Retinal pigment epithelial cell (primary cell): ENCODE measurements at places on chromosomes 5 and 9.
A peak's percentile ranks its signal among the peaks of the same experiment; 100 is the strongest.

GRCh38 chr9:28471261-28471660 lies 898.0 kb upstream of the C9orf72 start:
- DNase-seq, result no peak

DNA sequence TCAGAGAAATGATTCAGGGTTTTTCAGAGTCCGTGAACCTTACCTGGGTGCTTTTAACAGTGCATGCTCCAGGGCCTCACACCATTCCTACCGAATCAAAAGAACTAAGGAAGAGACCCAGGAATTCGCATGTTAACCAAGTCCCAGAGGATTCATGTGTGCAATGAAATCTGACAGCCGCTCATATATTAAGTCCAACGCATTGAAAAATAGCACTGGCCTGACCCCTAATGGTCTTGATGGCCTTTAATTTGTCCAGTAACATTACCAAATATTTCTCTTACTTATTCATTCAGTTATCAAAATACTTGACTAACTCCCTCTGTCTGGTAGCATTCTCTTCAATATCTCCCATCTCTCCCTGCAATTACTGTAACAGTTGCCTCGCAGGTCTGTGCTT lies 55.0 kb upstream of the MARCHF11 start:
- no peak for DNase-seq

- peak; percentile 63 for DNase-seq
These were observed 483.4 kb upstream of the NUDT12 start for GRCh38 chr5:104045987-104046386.

GRCh38 chr5:25540628-25541027 lies 895.9 kb upstream of the CDH10 start:
- DNase-seq, result no peak

DNA sequence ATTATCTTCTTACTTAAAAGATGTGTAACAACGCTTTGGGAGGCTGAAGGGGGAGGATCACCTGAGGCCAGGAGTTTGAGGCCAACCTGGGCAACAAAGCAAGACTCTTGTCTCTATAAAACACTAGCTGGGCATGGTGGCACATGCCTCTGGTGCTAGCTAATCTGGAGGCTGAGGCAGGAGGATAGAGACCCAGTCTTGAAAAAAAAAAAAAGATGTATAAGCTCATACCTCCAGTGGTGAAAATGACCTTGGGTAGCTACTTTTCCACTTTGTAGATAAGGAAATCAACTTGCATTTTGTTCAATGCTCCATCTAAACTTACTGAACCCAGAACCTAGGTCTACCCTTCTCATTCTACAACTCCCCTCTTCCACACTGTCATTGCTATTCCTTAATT lies 16.6 kb downstream of the ARRDC3 start:
- no peak for DNase-seq

DNA sequence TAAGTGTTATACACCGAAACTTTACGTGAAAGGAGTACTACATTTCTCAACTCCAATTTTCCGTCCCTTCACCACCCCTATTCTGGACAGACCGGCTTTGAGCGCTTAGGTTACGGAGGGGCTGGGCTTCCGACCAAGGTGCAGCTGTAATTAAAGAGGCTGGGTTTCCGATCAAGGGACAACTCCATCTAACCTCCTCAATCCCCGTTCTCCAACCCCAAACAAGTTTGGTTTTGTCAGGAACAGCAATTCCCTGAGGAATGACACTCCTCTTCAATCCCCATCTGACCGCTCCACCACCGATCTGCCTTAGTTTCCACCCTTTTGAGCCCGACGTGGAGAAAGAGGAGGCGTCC lies 577 bp downstream of the TUT7 start:
- no peak for DNase-seq

- no peak for DNase-seq
These were observed 86.8 kb downstream of the LHX2 start for GRCh38 chr9:124098141-124098905.

DNA sequence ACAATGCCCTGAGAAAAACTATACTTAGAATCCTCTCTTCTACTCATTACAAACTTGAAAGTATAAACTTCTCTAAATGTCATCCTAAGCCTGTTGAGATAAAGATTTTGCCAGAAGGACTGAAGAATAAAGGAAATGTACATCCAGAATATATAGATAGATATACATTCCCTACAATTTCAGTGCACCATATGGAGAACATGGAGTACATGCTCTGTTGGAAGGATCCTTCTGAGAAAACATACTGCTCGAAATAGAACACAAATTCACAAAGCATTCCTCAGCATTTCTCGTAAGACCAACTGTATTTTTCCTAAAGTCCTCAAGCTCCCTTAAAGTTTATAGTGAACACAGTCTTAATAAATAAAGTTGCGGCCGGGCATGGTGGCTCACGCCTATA lies 69.7 kb upstream of the RASA1 start:
- no peak for DNase-seq

DNA sequence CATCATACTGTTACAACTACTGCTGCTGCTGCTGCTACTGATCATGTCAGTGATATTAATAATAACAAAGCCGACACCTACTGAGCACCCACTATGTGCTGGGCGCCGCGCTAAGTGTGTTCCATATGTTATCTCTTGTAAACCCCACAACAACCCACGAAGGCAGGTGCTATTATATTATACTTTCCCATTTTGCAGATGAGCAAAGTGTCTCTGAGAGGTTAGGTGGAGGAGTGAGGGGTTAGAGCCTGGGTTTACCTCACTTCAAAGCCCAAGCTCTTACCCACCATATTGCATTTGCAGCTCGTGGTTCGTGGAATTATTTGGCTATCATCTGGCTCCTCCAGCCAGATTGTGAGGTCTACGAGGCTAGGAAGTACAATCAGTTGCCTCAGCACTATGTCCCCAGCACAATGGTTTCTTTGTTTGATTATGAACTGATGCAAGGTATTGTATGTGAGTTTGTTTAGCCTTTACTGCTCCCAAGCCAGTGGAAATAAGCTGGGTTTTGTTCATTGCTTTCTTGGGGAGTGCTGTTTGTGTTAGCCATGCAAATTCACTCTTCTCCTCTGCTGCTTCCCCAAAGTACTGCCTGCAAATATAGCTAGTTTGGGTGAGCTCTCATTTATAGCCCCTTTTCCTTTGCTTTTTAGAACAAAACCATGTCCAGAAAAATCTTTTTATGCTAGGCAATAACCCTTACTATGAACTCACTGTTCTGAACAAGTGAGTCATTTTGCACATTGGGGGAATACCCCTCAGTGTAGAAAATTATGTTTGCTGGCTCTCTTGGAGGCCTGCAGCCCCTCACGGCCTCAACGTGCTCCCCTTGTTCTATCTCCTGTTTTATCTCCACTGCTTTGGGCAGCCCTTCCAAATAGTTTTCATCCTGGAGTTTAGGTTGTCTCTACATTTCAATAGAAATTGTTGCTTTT lies 47.9 kb downstream of the ALG2 start:
- DNase-seq, result no peak

DNA sequence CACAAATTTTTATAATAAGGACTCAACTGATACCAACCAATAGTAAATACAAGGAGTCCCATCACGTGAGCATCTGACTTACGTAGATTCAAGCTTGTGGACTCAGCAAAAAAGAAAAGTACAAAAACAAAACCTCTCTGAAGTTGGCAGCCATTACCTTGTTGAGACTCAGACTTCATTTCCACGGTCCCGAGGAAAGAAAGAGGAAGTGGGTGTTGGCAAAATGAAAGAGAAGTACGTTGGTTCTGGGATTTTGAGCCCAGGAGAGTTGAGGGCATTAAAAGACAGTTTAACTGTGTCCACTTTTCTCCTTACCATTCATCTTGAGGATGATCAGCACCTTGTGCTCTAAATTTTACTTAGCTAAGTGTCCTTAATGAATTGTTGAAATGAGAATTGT lies 26.7 kb downstream of the NCBP1 start:
- no peak for DNase-seq

GRCh38 chr5:125833398-125833797 lies 589.8 kb upstream of the GRAMD2B start:
- no peak for DNase-seq

DNA sequence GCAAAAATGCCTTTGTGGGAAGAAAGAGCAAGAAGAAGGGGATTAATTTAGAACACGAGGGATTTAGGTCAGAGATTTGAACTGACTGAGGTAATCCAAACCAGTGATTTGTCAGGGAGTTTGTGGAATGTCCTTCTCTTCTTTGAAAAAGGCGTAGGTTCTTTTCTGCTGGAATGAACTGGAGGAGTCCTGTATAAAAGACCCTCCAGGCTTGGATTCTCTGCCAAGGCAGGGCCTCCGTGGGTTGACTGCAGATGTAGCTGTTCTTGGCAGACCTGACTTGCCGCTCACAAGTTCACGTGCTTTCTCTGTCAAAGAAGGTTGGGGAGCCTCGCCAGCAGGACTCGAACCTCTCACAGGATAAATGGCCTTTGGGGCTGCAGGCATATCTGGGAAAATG lies 62.8 kb upstream of the STC2 start:
- peak; percentile 82 for DNase-seq
